ENCODE measurements at places on chromosomes 3 and 15.

GRCh38 chr3:86993704-86994103, 2.8 kb upstream of the VGLL3 start:
- DNase-seq: no peak

GRCh38 chr3:12840591-12841148, 695 bp downstream of the RPL32 start:
- DNase-seq: no peak

DNA sequence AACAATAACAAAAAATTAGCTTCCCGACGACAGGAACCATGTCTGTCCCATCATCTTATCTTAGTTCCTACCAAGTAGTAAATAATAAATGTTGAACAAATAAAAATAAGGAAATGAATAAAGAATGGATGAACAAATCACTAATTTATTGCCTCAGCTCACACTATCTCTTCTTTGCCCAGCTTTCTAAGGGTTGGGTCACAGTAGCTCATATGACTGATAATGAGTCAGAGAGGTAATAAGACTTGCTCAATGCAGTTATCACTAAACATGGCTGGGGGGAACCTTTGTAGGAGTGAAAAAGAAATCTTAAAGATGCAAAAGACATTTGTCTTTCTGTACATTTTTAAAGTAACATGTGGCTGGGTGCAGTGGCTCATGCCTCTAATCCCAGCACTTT, 182.2 kb downstream of the WDR76 start:
- no peak for DNase-seq

DNA sequence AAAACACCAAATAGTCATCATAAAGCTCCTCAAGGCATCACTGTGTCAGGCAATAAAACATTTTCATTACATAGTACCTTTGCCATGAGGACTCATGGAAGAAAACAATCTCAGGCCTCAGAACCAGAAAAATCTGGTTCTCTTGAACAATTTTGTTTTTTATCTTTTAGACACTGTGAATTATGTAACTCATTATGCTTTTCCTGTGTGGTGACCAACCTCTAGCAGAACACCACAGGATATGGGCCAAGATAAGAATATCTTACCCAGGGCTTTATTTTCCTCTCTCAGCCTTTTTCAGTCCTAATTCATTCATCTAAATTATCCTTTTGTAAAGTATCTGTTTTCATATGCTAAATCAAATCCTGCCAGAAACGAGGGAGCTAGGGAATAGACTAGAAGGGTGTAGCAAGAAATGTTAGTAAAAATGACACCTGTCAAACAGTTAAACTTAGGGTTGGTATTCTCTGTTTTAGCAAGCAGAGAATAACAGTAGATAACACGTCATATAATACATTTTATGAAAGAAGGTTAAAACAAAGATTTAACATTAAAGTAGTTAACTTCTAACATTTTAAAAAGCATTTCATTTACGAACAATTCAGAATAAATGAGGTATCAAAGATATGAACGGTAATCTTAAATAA, 111.1 kb downstream of the FBXL22 start:
- DNase-seq: no peak

DNA sequence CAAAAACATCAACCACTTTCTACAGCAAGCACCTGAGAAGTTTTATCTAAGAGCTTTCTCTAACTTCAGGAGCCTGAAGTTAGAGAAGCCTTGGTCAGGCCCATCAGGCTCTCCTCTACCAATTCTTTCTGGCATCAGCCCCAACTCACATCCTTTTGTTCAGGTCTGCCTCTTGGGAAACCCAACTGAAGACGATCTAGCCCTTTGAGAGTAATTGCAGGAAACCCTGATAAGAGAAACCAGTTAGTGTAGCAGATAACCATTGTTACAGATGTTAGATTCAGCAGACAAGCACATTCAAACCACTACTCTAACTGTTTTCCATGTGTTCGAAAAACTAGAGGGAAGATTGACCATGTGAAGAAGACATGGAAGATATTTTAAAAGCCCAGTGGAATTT, 27.0 kb upstream of the DYNC1LI1 start:
- no peak for DNase-seq

DNA sequence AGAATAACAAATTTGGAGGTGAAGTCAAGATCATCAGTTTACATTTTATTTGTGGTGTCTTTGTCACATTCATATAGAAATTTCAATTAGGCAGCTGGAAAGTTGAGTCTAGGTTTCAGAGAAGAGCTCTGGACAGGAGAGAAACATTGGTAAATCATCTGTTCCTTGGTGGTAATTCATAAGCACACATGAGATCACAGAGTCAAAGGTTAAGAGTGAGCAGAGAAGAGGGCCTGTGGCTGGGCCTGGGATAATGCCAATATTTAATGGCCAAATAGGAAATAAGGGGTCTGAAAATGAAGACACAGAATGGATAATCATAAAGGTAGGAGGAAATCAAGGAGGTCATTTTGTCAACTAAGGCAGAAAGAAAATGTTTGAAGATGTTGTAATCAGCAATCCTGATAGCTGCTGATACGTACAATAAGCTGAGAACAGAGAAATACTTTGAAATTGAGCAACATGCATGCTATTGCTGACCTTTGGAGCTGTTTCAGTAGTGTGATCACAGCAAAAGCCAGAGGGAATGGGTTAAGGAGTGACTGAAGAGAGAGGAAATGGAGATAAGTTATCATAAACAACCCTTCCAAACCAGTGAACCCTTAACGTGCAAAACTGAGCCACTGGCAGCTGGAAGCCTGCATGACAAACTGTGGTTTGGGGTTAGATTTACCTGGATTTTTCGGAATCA, 692.8 kb downstream of the AGBL1 start:
- no peak for DNase-seq

DNA sequence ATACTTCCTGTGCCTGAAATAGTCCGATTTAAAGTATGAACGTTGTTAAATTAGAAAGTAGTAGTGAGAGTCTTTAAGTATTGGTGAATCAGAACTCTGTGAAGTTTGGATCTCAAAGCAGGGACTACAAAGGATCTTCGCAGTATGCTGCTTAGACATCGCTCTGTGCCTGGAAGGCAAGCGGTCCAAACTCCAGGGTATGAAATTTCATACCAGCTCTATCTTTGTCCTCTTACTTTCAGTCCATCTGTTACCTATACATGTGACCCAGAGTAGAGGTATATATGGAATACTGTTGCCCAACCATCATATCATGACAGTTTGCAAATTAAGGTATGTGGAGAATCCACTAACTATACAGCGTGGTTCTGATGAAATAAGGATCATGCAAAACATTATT, 34.5 kb downstream of the VPS8 start:
- DNase-seq: no peak

Measured in T follicular helper cell (primary cell).